Hematopoietic multipotent progenitor cell treated with erythropoietin and hydrocortisone succinate and interleukin-3 and kit ligand, for 15 days (in vitro differentiated cells): ENCODE measurements at places on chromosomes 16 and 17.

- peak; percentile 33 for DNase-seq
Measured at GRCh38 chr16:89009343-89010209, 32.6 kb upstream of the CBFA2T3 start.

- no peak for DNase-seq
Measured at GRCh38 chr16:50568187-50568815, 20.1 kb downstream of the NKD1 start.

DNA sequence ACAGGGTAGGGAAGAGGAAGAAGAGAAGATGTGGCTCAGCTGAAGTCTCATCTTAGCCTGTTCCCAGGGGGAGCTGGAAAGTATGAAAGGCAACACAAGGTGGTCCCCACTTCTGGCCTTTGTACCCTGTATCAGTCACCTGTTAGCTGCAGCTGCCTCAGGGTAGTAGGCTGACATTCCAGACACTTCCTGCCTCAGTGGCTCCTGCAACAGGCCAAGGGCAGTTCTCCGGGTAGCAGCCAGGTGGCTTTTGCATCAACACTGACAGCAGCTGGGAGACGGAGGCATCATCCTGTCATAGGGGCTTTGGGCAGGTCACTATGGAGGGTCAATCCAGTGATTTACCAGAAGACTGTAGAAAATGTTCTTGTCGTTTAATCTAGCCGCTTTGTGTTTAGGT is 124.0 kb downstream of the RGS9 start:
- no peak for DNase-seq

GRCh38 chr17:78883089-78883532 is 19.9 kb downstream of the CEP295NL start:
- peak; percentile 7 for DNase-seq

DNA sequence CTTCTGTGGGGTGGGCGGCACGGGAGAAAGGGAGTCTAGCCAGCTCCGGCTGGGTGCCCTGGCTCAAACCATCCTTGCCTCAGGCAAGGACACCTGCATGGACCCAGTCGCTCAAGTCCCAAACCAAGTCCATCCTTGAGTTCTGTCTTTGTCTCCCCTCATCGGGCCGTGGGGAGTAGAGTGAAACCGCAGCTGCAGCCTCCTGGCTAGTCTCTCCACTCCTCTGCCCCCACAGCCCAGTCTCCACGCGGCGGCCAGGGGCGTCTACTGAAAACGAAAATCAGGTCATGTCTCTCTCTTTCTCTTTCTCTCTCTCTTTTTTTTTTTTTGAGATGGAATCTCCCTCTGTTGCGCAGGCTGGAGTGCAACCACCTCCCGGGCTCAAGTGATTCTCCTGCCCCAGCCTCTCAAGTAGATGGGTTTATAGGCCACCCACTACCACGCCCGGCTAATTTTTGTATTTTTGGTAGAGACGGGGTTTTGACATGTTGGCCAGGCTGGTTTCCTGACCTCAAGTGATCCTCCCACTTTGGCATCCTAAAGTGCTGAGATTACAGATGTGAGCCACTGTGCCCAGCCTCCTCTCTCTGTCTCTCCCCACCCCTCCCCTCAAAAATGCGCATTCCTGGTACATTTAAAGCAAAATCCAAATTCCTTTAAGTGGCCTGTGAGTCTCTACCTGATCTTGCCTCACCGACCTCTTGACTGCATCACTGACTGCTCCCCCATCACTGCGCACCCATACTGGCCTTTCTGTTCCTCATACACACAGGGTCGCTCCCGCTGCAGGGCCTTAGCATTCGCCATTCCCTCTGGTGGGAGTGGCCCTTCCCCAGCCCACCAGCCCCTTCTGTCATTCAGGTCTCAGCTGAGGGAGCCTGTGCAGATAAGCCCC is 17.7 kb upstream of the RMI2 start:
- DNase-seq: no peak

GRCh38 chr16:65521633-65522328 is 399.9 kb upstream of the CDH11 start:
- no peak for DNase-seq

GRCh38 chr17:76382803-76383545 is 1.4 kb upstream of the SPHK1 start:
- DNase-seq: peak; percentile 58

- DNase-seq: no peak
Measured at GRCh38 chr17:7997186-7997585, 5.2 kb upstream of the GUCY2D start.

GRCh38 chr17:77489893-77490255 is 349.1 kb downstream of the SEC14L1 start:
- DNase-seq: no peak

- DNase-seq: no peak
Measured at GRCh38 chr16:24414534-24414933, 124.8 kb upstream of the RBBP6 start.

GRCh38 chr17:975371-975915 is 4.1 kb downstream of the NXN start:
- DNase-seq: no peak

DNA sequence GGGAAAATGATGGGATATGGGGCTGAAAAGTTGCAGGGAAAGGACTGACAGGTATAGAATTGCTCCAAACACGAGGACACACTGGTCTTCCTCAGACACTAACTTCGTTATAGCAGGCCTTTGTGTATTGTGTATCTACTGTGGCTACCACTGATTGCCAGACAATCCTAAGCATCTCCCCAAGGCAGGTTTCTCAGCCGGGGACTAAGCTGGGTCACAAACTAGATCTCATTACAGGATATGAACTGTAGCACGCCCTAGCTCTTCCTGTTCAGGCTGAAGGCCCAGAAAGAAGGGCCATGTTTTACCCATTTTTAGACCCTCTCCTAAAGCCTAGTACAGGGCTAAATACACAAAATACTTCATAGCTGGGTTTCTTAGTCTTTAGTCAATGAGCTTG is 5.1 kb upstream of the RANGRF start:
- DNase-seq: no peak

DNA sequence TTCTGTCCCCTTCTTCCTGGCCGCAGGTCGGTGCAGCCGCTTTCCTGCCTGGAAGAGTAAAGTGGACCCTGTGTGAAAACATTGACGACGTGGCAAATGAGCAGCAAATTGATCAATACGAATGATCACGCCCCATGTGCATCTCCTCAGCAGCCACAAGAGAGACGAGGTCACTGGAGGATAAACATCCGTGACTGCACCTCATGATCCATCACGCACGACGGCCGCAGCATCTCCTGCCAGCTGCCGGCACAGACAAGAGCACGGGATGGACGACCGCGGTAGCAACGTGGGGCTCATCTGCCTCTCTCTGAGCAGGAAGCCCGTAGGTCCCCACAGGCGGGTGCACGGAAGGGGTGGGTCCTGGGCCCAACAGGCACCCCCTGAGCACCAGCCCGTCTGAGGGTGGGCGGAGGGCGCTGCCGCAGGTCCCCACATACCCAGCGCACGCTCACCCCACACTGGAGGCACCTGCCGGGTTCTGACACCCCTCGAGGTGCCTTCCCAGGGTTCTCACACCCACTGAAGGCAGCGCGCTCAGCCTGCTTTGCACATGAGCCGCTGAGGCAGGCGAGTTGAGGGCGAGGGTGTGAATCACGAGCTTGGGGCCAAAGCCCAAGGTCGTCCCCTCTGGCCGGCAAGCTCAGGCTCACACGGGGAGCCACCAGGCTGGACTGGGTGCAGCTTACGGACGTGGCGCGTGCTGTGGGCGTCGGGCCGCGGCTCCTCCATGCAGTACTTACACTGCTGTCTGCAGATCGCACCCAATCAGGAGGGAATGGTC is 12.3 kb upstream of the CDH15 start:
- DNase-seq: no peak

GRCh38 chr17:43467981-43468581 is 15.7 kb upstream of the DHX8 start:
- DNase-seq: no peak

GRCh38 chr17:70320673-70321345 is 151.5 kb downstream of the KCNJ2 start:
- no peak for DNase-seq

DNA sequence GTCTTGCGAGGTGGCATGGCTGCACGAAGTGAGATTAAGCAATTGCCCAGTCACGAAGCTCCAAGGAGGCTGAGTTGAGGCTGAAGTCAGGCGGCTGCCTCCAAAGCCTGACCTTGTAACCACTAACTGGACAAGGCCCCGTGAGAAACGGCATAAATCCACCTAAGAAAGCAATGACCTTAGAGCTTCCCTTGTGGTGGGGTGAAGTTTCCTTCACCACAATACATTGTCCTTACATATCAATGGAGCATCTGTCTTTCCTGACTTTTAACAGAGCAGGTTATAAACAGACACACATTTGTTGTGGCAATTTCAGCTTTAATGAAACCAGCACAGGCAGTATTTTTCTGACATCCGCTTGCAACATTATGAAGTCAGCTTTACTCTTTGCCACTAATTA is 2.5 kb upstream of the MED9 start:
- no peak for DNase-seq

- DNase-seq: no peak
Measured at GRCh38 chr16:68910051-68910450, 66.7 kb downstream of the TANGO6 start.

DNA sequence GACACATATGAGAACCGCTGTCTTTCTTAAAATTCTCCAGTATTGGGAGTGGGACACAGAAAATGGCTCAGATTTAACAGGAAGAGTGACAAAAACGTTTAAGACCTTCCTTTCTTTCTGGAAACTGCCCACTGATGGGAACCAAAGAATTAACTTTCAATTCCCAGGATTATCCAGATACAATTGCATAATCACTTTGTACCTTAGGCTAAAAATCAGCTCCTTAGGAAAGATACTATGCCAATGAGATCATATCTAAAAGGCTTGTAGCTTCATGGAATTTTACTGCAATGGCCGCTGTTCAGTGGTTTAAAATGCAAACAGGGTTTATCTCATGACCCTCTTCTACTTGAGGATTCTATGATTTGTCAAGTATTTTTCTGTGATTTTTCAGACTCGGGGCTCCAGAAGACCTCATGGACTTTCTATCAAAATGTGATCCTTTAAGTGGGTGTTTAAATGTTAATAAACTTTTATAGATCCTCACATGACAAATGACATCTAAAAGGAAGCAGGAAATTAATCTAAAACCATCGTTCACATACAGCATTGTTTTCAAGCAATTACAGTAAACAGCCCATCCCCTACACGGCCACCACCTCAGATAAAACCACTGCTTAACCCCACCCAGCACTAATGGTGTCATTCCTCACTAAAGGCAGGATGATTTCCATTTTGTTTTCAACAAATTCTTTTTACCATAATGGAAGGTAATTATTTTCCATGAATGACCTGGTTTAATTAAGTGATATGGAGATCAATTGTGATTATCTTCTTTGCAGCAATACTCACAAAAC is 31.6 kb upstream of the ERN1 start:
- no peak for DNase-seq

DNA sequence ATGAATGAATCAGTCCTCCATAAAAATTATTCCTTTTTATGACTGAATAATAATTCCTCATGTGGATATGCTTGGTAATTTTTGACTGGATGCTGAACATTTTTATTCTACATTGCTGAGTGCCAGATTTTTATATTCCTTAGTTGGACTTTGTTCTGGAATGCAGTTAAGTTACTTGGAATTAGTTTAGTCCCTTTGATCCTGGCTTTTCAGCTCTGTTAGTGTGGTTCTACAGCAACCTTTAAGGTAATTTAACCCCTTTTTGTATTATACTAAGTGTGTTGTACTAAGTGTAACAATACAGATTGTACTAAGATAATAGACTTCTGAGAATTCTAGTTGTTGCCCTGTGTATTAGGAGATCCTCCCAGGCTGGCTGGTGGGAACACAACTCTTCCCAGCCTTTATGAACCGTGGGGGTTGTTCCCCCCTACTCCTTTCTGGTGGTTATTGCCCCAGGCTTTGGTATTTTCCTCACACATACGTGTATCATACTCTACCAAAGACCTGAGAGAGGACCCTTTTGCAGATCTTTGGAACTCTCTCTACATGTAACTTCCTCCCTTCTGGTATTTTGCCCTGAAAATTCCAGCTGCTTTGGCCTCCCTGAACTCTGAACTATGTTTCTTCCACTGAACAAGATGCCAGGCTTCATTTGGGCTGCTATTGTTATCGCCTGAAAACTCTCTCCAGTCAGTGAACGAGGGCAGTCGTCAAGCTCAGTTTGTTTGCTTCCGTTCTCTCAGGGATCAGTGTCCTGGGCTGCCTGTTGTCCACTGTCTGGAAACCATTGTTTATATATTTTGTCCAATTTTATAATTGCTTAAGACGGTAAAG is 30.5 kb downstream of the TANGO6 start:
- no peak for DNase-seq

- no peak for DNase-seq
Measured at GRCh38 chr16:67541391-67542263, 13.0 kb downstream of the RIPOR1 start.
